ENCODE measurements at places on chromosomes 16 and 17.

DNA sequence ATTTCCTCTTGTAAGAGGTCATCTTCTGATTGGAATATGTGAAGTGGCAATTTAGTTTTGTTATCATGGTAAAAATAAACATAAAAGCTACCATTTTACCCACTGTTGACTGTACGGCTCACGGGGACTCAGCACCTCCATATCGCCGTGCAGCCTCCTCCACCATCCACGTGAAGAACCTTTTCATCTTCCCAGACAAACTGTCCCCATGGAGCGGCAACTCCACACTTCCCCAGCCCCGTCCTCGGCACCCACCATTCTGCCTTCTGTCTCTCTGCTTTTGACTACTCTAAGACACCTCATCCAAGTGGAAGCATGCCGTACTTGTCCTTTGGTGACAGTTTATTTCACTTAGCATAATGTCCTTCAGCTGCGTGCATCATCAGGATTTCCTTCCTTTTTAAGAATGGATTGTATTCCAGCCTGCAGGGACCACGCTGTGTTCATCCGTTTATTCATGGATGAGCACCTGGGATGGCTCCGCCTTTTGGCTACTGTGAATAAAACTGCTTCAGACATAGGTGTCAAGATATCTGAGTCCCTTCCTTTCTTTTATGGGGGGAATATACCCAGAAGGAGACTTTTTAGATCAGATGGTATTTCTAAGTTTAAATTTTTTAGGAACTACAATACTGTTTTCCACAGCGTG, 14.3 kb downstream of the FBXO31 start:
- no peak for DNase-seq

DNA sequence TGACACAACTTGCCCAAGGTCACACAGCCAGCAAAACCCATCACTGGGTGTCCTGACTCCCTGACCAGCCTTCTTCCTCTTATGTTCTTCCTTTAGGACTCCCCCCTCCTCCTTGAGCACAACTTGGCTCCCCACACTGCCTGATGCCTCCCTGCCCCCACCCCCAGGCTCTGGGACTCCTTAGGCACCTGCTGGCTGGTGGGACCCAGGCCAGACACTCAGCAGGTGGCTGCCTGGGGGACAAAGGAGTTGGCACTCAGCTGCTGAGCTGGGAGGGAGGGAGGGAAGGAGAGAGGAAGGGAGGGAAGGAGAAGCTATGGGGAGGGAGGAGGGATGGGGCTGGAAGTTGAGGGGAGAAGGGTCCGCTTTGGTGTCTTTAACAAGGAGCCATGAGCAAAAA, 8.0 kb downstream of the SEZ6 start:
- DNase-seq = no peak

- no peak for DNase-seq
Measured at GRCh38 chr16:25157271-25157875, 45.8 kb downstream of the LCMT1 start.

DNA sequence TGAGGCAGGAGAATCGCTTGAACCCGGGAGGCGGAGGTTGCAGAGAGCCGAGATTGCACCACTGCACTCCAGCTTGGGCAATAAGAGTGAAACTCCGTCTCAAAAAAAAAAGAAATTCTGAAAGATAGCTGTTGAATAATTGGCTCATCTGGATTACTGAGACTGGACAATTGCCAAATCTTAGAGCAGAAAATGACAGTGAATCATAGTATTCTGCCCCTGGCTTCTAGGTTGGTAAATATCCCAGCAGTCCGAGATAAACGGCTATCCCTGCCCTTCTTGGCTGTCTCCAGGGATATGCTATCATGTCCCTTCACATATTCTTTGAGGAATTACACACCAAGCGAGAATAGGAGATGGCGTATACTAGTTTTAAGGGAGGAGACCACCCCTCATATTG, 35.5 kb upstream of the METTL16 start:
- DNase-seq = no peak

- no peak for DNase-seq
Measured at GRCh38 chr17:17565471-17566339, 25.8 kb downstream of the PEMT start.

GRCh38 chr16:67653789-67654402, 6.2 kb downstream of the ACD start:
- DNase-seq = no peak

GRCh38 chr16:76768316-76768715, 422.7 kb upstream of the MON1B start:
- no peak for DNase-seq

GRCh38 chr17:50051082-50051576, 4.8 kb upstream of the ITGA3 start:
- DNase-seq = no peak

DNA sequence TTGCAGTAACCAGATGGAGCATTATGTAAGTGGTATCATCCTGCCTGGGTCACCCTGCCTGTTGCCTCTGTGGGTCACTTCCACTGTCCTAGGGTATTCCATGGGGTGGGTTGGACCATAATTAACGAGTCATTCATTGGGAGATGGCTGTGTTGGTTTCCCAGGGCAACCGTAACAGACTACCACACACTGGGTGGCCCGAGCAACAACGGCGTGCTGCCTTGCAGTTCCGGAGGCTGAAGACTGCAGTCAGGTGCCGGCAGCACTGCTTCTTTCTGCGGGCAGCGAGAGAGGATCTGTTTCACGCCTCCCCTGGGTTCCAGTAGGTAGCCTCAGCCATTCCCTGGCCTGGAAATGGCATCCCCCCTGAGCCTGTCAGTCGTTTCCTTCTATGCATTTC, 28.9 kb upstream of the CMIP start:
- DNase-seq = no peak

DNA sequence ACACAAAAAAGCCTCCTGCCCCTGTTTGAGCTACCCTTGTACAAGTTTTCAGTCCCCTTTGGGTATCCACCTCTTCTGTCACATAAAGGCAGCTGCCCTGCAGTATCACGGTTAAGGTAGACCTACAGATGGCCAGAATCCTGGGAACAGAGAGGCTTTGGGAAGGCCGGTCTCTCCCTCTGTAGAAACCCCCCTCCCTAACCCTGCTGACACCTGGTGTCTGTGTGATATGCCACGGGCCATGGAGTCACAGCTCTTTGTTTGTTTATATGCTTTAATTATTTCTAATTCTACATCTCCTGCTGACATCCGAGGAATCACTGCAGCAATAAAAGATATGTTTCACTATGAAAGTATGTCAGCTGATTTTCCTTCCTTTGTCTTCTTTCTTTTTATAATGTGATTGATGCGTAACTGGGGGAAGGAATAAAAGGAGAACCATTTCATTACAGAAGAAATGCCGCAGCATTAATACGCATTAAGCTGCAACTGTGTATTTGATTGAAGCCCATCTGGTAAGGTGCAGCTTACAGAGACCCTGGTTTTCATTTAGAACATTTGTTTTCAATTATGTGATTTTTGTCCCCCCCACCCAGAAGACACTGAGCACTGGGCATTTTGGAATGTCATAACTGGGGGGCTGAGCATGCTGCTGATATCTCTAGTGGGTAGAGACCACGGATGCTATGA, 142.1 kb downstream of the SLC39A11 start:
- DNase-seq = no peak

GRCh38 chr16:5581908-5582307, 484.3 kb upstream of the EEF2KMT start:
- no peak for DNase-seq

- no peak for DNase-seq
Measured at GRCh38 chr16:57380671-57381462, 8.6 kb downstream of the CX3CL1 start.

GRCh38 chr17:42061646-42062487, 11.5 kb upstream of the C17orf113 start:
- no peak for DNase-seq

GRCh38 chr16:67652578-67653127, 7.4 kb downstream of the ACD start:
- DNase-seq = peak; percentile 23

DNA sequence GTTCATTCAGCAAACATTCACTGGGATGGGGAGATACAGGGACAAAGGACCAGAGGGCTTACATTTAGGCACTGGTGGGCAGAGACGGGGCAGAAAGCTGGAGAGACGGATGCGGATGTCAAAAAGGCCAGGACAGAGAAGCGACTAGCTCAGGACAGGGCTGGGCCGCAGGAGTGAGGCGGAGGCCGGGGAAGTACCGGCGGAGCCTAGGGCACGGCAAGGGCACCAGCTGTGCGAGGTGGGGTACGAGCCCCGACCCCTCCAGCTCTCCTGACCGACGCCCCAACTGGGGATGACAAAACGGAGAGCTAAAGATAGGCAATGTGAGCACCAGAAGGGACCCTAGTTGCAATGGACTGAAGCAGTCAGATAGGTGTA, 3.9 kb upstream of the SGCA start:
- DNase-seq = no peak

DNA sequence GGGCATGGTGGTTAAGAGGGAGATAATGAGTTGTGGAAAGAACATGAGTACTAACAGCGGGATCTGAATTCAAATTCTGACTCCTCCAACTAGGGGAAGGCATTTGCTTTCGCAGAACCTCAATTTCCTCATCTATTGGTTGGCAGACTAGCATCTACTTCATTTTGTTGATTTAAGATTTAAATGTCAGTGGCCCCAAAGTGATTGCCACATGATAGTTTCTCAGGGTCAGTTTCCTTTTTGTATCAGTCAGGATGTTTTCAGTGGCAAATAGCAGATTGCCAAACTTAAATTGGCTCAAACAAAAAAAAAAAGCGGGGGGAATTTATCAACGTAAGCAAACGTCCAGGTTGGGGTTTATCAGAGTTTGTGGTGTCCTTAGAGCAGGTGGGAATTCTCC, 25.1 kb upstream of the NOS2 start:
- no peak for DNase-seq

DNA sequence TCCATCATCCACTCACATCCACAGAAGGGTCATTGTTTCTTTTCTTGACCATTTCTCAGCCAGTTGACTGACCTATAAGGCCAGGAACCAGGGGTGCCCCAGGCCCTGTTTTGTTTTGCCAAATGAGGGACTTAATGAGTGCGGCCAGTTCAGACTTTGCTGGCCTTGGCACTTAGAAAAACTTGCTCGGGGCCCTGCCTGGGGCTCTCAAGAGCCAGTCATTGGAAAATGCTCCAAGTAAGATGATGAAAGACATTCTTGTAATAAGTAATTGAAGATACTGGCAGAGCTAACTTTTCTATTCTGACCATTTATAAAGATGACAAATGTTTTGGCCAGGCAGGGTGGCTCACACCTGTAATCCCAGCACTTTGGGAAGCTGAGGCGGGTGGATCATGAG, 29.0 kb upstream of the CLEC18B start:
- no peak for DNase-seq

DNA sequence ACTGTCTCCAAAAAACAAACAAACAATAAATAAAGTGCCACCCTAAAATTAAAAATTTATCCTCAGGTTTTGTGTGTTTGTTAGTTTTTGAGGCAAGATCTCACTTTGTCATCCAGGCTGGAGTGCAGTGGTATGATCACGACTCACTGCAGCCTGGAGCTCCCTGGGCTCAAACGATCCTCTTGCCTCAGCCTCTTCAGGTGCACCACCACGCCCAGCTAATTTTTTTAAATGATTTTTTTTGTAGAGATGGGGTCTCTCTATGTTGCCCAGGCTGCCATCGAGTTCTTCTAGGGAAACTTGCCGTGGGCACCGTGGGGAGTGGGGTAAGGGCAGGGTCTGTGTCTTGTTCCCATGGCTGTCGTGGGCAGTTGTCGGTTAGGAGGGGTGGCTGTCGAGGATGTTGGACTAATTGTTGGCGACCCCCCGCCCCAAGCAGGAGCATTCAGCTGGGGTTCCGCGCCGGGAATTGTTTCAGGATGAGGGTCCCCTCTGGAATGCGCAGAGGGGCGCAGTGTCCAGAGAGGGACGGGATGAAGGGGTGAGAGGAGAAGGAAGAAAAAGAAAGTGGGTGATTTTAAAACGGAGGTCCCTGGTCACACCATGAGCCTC, 1.1 kb upstream of the RNF213 start:
- no peak for DNase-seq

GRCh38 chr17:2363851-2364762, 26.8 kb downstream of the SGSM2 start:
- no peak for DNase-seq

DNA sequence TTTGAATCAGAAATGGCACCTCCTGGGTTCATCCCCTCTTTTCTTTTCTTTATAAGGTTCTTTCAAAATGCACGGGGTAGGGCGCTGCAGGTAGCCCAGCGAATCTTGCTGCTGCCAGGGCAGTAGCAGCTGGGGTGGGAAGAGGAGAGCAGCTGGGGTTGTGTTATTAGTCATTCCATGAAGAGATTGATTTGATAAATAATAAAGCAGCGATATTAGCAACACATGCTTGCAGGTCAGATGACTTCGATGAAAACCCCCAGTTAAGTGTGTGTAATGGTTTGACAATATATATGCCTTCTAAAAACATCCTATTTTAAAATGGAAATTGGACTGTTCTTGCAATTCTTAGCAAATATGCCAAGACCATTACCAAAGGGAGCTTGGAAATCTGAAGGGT, 200.7 kb downstream of the CCDC182 start:
- DNase-seq = peak; percentile 29

- DNase-seq = no peak
Measured at GRCh38 chr17:3501344-3501743, 25.5 kb downstream of the ASPA start.

DNA sequence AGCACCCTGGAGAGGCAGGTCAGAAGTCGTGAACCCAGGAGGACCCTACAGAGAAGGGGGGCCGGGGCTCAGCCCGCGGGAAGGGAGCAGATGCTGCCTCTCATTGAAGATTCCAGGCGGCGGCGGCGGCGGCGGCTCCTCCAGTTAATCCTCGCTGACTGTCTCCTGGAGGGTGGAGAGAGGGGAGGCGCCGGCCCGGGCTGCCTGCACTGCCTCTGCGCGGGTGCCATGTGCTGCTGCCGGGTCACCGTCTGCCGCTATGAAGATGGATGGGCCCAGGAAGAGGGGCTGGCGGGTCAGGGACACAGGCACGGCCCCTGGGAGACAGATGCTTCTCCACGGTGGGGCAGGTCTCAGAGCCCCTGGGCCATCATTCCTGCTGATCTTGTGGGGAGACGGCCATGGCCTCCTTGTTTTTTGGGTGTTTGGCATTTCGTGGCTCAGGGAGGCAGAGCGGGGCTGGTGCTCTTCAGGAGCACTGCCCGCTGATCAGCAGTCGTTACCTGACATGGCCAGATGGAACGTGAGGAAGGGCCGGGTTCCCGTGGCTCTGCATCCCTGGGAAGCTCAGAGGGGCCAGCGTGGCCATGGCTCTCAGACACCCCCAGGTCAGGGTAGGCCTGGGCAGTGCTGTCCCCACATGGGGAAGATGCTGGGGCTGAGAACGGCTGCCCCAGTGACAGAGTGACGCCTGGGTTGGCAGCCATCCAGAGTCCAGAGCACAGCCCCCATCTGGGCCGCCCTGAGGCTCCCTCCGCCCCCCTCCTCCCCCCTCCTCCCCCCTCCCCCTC, 36.1 kb downstream of the GINS2 start:
- DNase-seq = peak; percentile 18

DNA sequence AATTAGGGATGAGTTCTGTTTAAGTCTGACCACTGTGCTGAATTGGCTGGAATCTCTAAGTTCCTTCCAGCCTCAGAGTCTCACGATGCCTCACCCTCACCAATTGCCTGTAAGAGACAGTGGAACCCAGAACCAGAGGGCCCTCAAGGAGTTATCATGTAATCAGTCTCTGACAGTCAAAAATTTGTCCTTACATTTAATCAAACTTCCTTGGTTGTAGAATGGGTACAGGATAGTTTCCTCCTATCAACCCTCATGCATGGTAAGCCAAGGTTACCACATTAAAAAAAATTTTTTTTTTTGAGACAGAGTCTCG, 83.2 kb downstream of the CDK5R1 start:
- DNase-seq = no peak

- DNase-seq = no peak
Measured at GRCh38 chr17:17121162-17121561, 78.9 kb downstream of the MPRIP start.

- no peak for DNase-seq
Measured at GRCh38 chr16:17471719-17472461, 1.1 kb upstream of the XYLT1 start.
